ENCODE measurements at places on chromosomes 6 and 20.

DNA sequence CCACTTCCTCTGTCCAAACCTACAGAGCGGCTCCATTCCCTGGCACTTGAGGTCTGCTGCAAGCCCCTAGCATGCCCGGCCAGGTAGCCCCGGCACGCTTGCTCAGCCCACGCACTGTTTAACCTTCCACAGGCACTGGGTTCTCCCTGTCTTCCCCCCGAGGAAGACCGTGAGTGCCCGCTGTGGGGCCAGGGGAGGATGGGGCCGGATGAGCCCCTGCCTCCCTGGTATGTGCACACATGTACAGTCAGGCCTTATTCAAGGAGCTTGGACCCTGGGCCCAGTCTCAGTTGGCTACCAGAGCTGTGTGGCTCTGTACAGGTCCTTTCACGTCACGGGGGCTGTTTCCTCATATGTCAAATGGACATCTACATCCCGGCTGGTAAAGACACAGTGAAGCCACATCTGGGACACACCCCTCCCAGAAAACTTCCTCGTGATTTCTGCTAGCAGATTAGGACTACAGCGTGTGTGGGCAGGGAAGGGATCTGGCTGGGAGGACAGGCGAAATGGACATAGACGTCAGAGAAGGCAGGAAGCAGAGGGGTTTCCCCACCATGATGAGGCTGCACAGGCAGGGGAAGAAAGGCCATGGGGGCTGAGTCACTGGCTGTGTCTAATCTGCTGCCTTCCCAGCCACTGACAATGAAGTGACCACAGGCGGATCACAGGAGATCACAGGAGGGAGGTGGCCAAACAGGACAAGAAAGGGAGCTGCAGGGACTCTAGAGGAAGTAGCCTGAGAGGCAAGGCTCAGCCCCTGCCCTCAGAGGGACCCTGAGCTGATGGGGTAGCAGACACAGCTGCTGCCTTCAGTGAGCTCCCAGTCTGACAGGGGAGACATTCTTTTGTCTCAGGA is 62.9 kb downstream of the MRPL14 start:
- H3K27ac ChIP-seq: peak overlapping the region; percentile 44
- H3K36me3 ChIP-seq: no peaks in the 10 kb centered on the region
- H3K27me3 ChIP-seq: no peaks in the 10 kb centered on the region
- peaks cover 68% of the 10 kb centered on the region for H3K4me1 ChIP-seq
- H3K4me3 ChIP-seq: no peak overlapping the region

DNA sequence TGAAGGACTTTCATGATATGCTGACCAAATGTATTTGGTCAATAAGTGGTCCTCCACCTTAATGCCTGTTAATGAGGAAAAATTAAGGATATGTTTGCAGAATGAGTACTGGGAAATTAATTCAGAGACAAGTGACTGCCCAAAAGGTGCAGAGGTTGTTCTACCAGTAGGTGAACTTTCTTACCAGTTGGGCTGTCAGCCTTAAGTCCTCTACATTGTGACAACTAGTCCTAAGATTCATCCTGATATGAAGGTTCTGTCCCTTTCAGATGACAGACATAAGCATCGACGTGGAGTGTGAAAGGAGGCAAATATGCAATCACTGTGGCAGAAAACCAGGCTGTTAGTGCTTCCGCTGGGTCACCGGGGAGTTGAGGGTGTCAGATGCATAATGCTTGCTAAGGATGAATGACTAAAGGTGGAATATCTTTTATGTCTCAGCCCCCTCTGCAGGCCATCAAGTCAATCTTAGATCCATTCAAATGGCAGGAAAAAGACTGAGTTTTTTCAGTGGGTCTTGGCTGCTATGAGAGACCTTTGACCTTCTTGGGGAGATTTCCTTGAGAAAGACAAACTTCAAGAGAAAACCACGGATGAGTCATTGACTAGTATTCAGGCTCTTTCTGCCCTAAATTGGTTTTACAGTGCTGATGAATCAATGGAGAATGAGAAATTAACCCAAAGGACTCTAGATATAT is 226.0 kb downstream of the TPBG start:
- no peak overlapping the region for H3K27ac ChIP-seq
- no peaks in the 10 kb centered on the region for H3K36me3 ChIP-seq
- no peak overlapping the region for H3K4me3 ChIP-seq
- no peaks in the 10 kb centered on the region for H3K4me1 ChIP-seq
- no peaks in the 10 kb centered on the region for H3K27me3 ChIP-seq

- H3K36me3 ChIP-seq: no peaks in the 10 kb centered on the region
- no peak overlapping the region for H3K27ac ChIP-seq
- H3K4me1 ChIP-seq: peaks cover 26% of the 10 kb centered on the region
These were observed 15.6 kb upstream of the RIPK1 start for GRCh38 chr6:3052481-3053230.

DNA sequence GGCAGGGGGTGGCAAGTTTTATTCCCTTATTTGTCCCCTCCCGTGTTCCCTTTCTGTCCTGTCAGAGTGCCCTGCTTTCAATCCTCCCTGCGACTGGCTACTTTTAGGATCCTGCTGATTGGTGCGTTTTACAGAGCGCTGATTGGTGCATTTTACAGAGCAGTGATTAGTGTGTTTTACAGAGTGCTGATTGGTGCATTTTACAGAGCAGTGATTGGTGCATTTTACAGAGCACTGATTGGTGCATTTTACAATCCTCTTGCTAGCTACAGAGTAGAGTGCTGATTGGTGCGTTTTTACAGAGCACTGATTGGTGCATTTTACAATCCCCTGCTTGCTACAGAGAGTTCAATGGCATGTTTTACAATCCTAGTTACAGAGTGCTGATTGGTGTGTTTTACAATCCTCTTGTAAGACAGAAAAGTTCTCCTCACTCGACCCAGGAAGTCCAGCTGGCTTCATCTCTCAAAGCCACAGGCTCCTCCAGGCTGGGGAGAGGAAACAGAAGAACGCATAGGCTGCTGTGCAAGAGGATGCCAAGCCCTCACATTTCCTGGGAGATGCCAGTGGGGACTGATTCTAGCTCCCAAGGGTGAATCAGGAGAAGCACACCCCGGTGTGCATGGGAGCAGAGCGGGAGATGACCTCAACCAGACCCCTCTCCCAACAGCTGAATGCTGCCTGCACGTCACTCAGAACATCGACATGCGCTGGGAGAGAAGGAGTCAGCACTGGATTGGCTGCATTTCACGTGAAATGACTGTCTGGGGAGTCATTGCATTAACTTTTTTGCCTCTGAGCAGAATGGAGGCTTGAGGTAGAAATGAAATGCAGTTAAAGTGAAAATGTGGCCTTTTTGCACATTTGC is 48.3 kb upstream of the SLC22A23 start:
- no peaks in the 10 kb centered on the region for H3K27me3 ChIP-seq
- DNase-seq: no peak
- no peaks in the 10 kb centered on the region for H3K36me3 ChIP-seq

GRCh38 chr6:78867020-78867369 is 356 bp upstream of the IRAK1BP1 start:
- peaks cover 19% of the 10 kb centered on the region for H3K4me1 ChIP-seq
- H3K36me3 ChIP-seq: no peaks in the 10 kb centered on the region
- H3K27me3 ChIP-seq: no peaks in the 10 kb centered on the region
- DNase-seq: no peak
- H3K27ac ChIP-seq: peak overlapping the region; percentile 45
- peak overlapping the region; percentile 97 for H3K4me3 ChIP-seq

All from suprapubic skin (tissue), 4 donors.